Progenitor cell of endocrine pancreas (in vitro differentiated cells): ENCODE measurements at places on chromosomes 4 and X. TPM values are rescaled to one million over a fixed set of nuclear protein-coding genes. Genes with fewer than 3 reads are reported as not detected.

ALAS2 gene
- total RNA-seq = not detected in 2 replicates

DNA sequence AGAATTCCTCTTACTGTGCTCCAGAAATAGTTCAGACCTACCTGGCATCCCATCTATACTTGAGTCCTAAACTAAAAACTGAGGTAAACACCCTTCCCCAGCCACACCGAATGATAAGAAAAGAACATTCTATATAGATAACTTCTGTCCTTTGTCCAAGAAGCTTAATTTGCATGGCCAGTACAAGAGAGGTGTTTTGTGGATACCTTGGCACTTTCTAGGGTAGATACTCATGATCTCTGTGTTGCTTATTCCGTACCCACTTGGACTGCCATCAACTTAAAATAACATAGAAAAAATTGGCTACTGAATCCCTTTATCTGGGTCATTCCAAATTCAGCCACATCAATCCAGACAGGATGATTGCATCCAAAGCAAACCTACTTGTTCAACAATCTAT lies 1050.4 kb downstream of the STIM2 start:
- no peak for DNase-seq

VCX gene
- not detected in 2 replicates for total RNA-seq

PRRG3 gene
- 5.6 and 5.9 TPM in 2 replicates for total RNA-seq

DNA sequence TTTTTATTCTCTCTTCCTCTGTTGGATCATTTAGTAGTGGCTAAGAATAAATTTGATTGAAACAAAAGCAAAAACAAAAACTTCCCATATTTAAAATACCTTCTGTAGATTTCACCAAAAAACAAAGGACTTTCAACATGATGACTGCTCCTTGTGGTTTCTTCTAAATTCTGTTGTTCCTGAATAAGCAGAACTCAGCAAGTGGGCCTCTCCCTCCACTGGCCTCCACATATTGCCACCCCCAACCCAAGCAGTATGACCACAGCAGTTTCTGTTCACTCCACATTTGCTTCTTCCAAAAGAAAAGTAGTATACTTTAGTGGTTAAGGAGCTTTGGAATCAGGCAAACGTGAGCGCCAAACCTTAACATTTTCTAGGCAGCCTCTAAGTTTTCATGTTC lies 114.7 kb downstream of the COX18 start:
- no peak for DNase-seq

ESX1 gene
- total RNA-seq = not detected in 2 replicates
